ENCODE measurements at places on chromosomes 5 and 9.

- DNase-seq: no peak
Measured at GRCh38 chr5:142626099-142626498, 59.8 kb downstream of the FGF1 start.

DNA sequence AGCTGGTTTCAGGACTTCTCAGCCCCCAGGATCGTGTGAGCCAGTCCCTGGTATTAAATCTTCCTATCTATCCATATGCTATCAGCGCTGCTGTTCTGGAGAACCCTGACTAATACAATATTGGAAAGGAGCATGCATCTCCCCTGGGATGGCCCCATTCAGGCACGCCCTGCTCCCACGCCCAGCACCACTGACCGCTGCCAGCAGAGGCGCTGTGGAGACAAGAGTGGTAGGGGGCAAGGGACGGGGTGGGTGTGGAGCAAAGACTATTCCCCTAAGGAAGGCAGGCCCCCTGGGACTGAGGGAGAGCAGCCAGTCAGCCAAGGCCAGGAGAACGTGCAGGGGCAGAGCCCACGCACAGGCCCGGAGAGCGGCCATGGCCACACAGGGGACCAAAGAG is 116.0 kb downstream of the VAV2 start:
- DNase-seq: no peak

DNA sequence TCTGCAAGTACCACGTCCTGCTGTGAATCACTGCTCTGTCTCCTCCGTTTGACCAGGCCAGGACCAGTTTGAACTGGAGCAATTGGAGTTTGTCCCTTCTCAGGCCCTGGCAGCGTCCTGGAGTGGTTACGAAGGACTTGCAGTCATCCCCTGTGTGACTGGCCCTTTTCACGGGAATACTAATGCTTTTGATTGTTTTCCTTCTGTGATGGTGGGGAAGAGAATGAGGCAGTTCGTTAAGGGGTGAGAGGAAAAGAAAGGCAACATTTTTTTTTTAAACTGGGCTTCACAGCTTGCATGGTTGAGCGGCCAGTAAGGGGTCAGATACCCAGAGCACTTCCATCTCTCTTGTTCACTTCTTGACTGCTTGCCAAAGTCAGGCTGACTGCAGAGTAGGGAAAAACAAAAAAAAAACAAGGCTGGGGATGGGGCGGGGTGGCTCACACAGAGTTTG is 153.5 kb upstream of the STK32A start:
- DNase-seq: peak; percentile 66

DNA sequence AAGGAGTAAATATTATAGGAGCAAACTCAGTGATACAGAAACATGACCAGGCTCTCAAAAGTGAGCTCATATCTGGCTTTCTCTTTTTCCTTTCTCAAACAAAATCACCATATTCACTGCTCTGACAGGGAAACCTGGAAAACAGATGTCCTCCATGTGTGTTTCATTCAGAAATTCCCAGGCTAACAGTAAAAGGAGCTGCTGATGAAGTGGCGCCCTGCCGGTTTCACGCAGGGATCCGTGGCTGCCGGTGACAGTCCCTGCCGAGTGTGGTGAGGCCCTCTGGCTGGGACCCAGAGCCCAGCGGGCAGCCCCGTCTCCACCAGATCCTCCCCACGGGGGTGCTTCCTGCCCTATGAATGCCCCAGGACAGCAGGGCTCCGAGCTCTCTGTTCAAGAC is 208.1 kb downstream of the GNA14 start:
- DNase-seq: peak; percentile 63

DNA sequence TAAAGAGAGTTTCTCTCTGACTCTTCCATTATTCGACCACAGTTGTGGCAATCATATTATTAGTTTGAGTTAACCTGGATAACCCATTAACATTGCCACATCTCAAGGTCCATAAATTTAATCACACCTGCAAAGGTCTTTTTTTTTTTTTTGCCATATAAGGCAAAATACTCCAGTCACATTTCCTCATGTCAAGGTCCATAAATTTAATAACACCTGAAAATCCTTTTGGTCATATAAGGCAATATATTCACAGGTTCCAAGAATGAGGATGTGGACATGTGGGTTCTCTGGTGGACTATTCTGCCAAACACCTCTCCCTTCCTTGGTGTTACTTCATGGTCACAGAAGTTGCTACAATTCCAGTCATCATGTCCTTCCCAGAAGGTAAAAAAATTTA is 213.5 kb upstream of the COX7C start:
- no peak for DNase-seq

- DNase-seq: no peak
Measured at GRCh38 chr5:43042176-43042625, 2.1 kb upstream of the ANXA2R start.

GRCh38 chr5:58040846-58041245 is 419.0 kb downstream of the PLK2 start:
- DNase-seq: no peak

DNA sequence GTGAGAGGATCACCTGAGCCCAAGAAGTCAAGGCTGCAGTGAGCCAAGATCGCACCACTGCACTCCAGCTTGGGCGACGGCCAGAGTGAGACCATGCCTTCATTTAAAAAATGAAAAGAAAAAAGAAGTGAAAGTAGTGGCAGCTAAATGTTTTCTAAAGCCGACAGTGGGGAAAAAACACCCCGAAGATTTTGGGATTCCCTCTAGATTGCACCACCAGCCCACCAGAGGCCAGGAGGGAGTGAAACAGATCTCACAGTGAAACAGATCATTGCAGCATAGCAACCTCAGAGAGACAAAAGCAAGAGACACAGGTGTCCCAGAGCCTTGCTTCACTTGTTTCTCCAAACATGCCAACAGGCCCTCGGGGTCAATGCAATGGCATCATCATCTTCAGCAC is 156.8 kb downstream of the PAX5 start:
- DNase-seq: no peak

DNA sequence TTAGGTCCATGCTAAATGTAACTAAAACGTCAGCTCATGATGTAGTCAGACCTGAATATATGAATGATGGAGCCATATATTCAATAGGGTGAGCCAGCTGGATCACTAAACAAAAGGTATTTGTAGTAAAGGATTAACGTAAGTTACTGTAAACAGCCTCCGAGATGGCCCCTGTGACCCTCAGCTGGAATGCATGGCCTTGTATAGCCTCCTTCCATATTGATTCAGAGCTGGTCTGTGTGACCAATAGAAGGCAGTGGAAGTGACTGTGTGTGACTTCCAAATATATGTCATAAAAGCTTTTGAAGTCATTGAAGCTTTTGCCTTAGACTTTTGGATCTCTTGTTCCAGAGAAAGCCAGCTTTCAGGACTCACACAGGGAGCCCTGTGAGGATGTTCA is 154.4 kb upstream of the CHD1 start:
- DNase-seq: no peak

- peak; percentile 33 for DNase-seq
Measured at GRCh38 chr9:33858423-33858822, 41.5 kb downstream of the UBE2R2 start.

DNA sequence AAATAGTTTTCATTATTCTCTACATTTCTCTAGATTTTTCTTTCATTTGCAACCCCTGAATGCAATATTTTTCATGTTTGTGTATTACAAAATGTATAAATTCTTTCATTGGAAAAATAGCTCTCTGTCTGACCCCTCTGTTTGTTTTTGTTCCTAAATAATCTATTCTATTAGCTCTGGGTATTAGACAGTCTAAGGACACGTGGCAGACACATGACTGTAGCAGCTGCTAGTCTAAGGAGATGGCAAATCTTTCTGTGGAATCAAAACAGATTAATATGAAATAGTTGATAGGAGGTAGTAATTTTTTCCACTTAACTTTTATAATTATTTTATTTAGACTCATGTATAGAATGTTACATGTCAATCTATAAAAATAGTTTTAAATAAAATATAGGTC is 21.4 kb upstream of the SPATA9 start:
- no peak for DNase-seq

- DNase-seq: no peak
Measured at GRCh38 chr5:158841481-158842276, 258.0 kb downstream of the EBF1 start.

DNA sequence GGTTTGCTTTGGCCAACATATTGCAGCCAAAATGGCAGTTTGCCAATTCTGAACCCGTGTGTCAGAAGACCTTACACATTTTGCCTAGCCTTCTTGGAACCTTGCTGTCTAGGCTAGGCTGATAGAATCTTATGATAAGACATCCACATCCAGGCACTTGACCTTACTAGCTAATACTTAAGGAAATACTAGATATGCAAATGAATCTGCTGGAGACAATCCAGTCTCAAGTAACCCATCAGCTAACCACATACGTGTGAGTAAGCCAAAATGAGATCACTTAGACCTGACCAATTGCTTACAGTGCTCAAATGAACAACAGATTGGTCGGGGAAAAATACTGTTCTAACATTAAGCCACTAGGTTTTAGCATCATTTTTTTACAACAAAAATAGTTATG is 1504.6 kb upstream of the CDH9 start:
- DNase-seq: peak; percentile 93

DNA sequence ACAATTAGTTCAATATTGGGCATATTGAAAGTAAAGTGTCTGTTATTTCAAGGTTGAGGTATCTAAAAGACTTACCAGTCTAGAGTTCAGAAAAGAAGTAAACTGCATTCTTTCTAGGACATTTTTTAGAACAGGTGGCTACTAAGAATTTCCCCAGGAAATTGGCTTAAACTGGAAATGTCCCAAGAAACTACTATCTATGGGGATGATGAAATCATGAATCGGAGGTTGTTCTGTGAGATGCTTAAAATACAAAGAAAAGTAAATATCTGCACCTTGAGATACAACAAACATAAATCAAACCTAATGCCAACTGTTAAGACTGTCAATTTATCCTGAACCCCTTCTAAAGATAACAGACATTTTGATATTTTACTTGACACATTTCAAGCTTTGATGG is 226.5 kb upstream of the NREP start:
- no peak for DNase-seq

DNA sequence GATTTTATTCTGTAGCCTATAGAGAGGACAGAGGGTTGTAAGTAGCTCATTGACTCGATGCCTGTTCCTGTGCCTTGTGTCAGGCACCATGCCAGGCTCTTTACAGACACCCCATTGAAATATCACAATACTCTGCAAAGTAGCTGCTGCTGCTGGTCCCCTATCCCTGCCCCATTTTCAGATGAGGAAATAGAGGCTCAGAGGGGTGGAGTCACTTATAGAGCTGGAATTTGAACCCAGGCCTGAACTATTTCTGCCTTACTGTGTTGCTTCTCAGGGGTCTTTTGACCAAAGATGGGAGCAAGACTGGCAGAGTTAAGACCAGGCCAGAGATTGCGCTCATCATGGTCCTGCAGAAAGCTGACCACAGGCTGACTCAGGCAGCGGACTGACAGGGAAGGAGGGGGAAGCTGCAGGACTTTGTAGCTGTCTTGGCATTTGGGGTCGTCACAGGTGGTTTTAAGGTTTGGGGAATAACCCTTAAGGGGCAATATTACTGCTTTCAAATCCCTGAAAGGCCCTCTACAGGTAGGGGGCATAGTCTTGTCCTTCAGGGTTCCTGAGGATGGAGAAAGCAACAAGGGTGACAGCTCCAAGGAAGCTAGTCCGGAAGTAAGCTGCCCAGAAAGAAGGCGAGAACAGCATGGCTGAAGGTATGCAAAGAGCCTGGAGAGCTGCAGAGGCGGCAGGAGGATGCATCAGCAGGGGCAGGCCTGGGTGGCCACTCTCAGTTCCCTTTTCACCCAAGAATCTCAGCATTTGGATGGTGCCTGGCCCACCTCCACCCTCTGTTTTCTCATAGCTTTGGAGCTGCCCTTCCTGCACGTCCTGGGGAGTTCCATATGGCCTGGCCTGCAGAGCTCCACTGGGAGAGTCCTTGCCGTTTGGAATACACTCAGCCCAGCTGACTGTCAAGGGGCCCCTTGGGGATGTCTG is 18.3 kb upstream of the NDST1 start:
- no peak for DNase-seq

GRCh38 chr5:73183481-73183891 is 10.5 kb downstream of the TMEM174 start:
- no peak for DNase-seq

DNA sequence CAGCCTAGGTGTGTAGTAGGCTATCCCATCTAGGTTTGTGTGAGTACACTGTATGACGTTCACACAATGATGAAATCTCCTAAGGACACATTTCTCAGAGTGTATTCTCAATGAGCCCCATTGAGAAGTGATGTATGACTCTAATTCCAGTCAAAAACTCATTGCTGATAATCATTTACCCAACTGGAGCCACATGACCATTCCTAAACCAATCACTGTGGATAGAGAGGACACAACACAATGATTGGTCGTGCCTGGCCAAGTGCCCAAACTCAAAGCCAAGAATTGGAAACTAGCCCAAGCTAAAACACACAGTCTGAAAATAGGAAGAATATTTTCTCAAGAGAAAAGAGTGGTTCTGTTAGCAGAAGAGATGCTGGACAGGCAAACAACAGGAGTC is 191.2 kb downstream of the ZNF462 start:
- DNase-seq: no peak

GRCh38 chr5:122014236-122014935 is 52.6 kb downstream of the SRFBP1 start:
- DNase-seq: no peak

- no peak for DNase-seq
Measured at GRCh38 chr9:123796094-123796493, 133.8 kb downstream of the DENND1A start.

GRCh38 chr5:122153774-122154173 is 24.4 kb downstream of the ZNF474 start:
- DNase-seq: no peak

GRCh38 chr9:16688814-16689213 is 181.7 kb downstream of the BNC2 start:
- DNase-seq: no peak

DNA sequence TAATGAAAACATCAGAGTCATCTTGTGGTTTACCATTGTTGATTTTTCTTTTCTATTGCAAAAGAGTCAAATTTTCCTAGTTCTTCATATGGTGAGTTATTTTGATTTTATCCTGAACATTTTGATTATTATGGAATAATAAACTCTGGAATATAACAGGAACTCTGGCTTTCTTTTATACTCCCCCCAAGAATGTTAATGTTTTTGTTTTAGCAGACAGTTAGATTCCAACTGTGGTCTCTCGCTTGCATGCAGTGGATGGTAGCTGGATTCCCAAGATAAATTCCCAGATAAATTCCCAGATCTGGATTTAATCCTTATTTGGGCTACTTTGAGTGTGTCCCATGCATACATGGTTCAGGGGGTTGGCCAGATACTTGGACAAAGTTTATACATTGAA is 109.8 kb downstream of the NSG2 start:
- DNase-seq: no peak

GRCh38 chr9:96449523-96449844 is 485 bp upstream of the HABP4 start:
- DNase-seq: no peak

DNA sequence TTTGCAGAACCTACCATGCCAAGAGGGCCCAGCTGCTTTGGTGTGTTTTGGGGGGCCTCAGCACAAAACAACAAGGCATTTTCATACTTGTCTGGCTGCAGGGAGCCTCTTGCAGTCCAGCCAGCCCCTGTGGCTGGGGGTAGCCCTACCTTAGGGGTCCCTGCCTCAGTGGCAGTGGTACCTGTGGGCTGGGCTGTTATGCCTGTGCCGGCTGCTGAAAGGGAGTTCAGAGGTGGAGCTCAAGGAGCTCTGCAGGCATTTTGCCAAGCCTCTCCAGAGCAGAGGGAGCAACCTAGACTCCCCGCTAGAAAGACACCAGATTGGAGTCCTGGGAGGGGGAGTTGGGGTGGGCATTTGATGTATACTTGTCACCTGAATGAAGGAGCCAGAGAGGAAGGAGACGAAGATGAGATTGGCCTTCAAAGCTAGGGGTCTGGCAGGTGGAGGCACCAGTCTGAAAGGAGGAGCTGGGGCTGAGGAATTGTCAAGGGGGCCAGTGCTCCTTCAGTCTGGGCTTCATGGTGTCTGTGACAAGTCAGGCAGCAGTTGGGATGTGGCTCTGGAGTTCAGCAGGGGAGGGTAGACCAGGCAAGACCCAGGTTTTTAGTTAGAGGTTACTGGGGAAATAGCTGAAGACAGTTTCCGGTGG is 1.5 kb downstream of the SHROOM1 start:
- no peak for DNase-seq

Data from astrocyte of the hippocampus (primary cell).